ENCODE measurements at places on chromosomes 12 and 14. TPM values are rescaled to one million over a fixed set of nuclear protein-coding genes. Genes with fewer than 3 reads are reported as not detected.

DNA sequence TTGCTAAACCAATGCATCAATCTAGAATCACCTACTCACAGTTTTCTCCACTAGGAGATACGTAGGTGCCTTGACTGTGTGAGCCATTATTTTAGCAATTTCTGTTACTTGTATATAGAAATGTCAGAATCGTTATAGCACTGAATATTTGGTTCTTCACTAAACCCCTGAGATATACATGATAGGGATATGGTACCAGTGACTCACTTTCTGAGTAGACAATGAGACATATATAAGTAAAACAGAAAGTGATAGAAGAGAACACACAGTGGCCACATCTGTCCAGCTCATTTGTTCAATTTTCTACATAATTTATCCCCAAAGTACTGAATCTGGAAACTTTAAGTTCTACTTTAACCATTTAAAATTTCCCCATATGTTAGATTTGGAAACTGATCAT, 1505.5 kb upstream of the TMEM132C start:
- DNase-seq = no peak

DNA sequence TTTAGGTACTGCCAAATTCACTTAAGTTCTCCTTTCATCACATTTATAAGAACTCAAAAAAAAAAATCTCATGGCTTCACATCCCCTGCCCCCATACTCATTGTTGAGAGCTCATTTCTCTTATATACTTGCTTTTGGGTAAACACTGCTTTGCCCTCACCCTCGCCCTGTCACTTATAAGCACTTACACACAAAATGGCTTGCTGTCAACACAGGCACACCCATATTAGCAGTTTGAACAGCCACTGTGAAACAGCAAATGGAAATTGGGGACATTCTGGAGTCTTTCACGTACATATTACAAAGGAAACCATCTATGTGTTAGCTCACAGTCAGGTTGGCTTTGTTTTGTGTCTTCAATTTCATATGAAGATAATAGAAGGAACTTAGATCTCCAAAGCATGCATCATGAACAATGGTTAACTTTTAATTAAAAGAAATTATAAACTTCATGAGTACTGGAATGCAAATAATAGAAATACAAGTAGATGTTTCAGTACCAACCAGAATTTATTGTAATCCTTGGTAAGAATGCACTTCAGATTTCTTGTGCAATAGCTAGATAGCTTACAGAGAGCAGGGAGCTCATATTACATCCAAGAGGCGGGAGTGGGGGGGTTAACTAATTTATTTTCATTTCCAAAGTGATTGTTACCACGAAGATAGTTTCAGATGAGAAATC, 272.2 kb downstream of the ALG10B start:
- no peak for DNase-seq

DNA sequence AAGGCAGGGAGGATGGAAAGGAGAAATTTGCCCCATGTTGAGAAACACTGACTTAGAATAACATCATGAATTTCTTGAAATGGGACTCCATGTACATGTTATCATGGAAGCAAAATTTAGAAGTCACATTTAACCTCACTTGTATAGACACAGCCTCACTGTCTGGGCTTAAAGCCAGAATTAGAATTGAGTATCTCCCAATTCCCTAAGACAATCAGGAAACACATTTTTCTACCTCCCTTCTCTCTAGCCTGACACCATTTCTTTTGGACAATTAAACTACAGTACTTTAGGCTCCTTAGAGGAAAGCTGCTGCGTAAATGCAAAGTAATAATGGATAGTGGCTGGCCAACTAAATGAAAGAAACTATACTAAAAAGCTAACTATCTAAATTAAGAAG, 795.5 kb downstream of the C12orf50 start:
- DNase-seq = no peak

DNA sequence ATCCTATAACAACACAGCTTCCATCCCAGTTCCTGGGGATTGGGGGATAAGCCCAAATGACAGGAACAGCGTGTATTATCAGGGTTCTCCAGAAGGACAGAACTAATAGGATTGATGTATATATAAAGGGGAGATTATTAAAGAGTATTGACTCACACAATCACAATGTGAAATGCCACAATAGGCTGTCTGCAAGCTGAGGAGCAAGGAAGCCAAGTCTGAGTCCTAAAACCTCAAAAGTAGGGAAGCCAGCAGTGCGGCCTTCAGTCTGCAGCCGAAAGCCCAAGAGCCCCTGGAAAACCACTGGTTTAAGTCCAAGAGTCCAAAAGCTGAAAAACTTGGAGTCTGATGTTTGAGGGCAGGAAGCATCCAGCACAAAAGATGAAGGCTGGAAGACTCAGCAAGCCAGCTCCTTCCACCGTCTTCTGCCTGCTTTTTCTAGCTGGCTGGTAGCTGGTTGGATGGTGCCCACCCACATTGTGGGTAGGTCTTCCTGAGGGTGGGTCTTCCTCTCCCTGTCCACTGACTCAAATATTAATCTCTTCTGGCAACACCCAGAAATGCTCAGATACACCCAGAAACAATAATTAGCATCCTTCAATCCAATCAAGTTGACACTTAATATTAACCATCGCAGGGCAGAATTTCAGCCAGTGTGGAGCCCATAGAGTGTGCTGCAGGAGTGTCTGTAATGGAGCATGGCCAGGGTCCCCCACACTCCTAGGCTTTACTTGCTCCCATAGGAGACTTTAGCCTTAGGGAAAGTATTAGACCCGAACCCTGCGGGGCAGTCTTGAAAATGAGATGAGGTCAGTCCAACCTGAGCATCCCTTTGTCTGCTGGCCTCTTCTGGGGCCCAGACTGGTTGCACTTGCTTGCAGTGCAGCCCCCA, 111.1 kb downstream of the SINHCAF start:
- DNase-seq = no peak

GRCh38 chr14:61065656-61066055, 84.6 kb downstream of the SLC38A6 start:
- no peak for DNase-seq

- DNase-seq = no peak
Measured at GRCh38 chr14:56918849-56919574, 108.7 kb upstream of the OTX2 start.

DNA sequence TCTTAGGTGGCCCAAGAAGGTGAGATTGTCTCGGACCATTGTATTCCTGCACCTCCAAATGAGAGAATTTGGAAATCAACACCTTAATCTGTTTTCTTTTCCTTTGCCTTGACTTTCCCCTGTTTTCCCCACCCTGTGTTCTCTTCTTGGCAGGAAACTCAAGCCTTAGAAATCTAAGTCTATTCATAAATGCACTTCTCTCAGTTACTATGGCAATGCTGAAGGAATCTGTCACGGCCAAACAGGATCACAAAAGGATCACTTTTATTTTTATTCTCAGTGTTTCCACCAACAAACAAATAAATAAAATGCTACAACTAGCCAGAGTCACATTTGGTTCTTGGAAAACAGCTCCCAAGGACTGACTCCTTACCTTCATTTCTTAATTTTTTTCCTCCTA, 270.5 kb downstream of the BCAT1 start:
- no peak for DNase-seq

- DNase-seq = no peak
Measured at GRCh38 chr14:34043627-34044372, 92.9 kb upstream of the EGLN3 start.

- DNase-seq = no peak
Measured at GRCh38 chr12:6384499-6385436, 806 bp downstream of the LTBR start.

GRCh38 chr12:17971850-17972249, 118.1 kb downstream of the RERGL start:
- no peak for DNase-seq

- no peak for DNase-seq
Measured at GRCh38 chr12:103244596-103244995, 251.2 kb downstream of the C12orf42 start.

GRCh38 chr14:91315844-91316267, 71.4 kb upstream of the GPR68 start:
- no peak for DNase-seq

DNA sequence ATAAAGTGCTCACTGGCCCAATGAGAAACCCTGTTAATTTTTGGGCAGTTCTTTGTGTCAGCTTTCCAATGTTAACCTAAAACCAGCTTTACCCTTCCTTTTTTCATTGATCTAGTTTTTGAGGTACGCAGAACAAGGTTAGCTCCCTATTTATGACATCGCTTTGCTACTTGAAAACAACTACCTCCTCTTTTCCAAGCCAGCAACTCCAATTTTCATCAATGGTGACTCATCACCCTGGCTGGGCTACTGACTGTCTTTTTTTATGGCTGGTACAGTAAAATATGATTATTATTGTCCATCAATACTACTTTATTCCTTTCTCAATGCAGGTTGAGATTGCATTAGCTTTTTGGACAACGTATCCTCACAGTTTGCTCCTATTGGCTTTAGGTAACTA, 22.5 kb upstream of the AKAP6 start:
- DNase-seq = no peak

DNA sequence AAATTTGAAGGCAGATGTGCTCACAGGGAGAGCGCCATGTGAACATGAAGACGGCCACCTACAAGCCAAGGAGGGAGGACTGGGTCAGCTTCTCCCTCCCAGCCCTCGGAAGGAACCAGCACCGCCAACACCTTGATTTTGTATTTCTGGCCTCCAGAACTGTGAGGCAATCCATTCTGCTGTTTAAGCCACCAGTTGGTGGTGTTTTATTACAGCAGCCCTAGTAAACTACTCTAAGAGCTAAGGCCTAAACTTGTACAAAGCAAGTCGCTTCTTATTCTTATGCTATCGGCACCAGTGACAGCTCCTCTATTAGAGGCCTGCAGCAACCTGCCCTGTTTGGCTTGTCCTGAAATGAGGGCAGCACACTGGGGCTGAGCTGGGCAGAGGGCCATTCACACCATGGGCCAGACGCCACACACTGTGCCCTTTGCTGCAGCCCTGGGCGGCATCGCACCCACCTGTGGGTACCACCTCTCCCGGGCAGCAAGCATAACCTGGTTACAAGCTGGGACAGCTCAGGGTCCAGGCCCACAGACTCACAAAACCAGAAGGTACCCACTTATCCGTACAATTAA, 62.7 kb downstream of the NOS1 start:
- no peak for DNase-seq

The DBX2 gene
- total RNA-seq = not detected

The TEX22 gene
- total RNA-seq = 0.90 TPM

The APOF gene
- not detected for total RNA-seq

The ACSS3 gene
- total RNA-seq = 106 TPM

The PSME2 gene
- 63.0 TPM for total RNA-seq

The SLC38A4 gene
- not detected for total RNA-seq

The SDR9C7 gene
- not detected for total RNA-seq
